ENCODE measurements at places on chromosomes 2 and 18.

- no peak for DNase-seq
Measured at GRCh38 chr2:153497938-153498629, 19.5 kb upstream of the RPRM start.

DNA sequence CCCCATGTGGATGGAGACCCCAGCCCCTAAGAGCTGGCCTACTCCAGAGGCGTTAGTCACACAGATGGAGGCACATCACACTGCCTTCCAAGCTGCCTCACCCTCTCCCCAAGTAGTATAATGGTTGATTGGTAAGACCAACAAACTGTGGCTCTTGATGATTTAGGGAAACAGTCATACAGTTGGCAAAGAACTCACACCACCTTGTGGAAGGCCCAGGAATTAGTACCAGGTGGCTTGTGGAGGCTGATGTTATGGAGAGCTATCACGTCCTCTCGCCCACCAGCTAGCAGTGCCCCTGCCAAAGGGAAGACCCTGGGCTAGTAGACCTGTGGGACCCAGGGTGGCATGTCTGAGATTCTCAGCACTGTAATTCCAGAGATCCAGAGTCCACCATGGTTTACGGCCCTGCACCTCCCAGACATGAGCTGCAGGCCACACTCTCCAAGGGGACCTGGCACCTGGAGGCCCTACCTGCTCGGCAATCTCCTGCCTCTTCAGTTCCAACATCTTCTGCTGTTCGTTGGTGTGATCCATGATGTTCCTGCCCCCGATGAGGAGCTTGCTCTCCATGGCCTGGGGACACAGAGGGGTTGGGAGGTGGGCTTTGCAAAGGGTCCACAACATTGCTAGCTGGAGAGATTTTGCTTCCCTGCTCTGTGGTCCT, 26.3 kb downstream of the KIF3C start:
- peak; percentile 20 for DNase-seq

- DNase-seq: no peak
Measured at GRCh38 chr2:225090746-225091145, 48.5 kb upstream of the DOCK10 start.

- DNase-seq: no peak
Measured at GRCh38 chr2:130385709-130386108, 29.9 kb downstream of the PTPN18 start.

GRCh38 chr2:26058390-26058789, 24.5 kb downstream of the RAB10 start:
- DNase-seq: no peak

GRCh38 chr2:179861416-179862067, at the start of gene ZNF385B:
TSS of gene ZNF385B (minus strand) at chr2:179861612.
- DNase-seq: peak; percentile 74

- no peak for DNase-seq
Measured at GRCh38 chr2:33090553-33091134, 143.9 kb downstream of the LTBP1 start.

DNA sequence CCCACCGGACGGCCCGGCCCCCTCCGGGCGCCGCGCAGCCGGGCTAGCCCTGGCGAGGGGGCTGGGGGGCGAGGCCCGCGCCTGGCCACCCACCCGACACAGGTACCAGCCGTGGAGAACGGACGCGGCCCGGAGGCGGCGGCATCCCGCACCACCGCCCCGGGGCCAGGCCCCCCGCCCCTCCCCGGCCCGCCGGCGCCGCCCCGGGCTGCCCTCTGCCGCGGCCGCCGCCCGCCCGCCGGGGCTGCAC, 405 bp downstream of the SOS1 start:
- no peak for DNase-seq

DNA sequence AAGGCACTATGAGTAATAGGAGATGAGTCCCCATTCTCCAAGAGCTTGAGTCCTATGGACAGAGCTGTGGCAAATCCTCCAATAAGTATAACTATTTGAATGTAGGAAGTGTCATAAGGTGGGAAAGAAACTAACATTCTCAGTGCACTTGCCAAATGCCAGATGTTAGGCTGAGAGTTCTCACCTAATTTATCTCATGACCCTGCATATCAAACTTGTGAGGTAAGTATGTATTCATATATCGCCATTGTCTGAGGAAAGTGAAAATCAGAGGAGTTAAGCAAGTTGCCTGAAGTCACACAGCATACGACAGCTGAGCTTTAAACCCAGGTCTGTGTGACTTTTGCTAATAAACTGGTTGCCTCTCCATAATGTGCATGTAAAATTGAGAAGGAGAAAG, 169.5 kb downstream of the TTC32 start:
- no peak for DNase-seq

DNA sequence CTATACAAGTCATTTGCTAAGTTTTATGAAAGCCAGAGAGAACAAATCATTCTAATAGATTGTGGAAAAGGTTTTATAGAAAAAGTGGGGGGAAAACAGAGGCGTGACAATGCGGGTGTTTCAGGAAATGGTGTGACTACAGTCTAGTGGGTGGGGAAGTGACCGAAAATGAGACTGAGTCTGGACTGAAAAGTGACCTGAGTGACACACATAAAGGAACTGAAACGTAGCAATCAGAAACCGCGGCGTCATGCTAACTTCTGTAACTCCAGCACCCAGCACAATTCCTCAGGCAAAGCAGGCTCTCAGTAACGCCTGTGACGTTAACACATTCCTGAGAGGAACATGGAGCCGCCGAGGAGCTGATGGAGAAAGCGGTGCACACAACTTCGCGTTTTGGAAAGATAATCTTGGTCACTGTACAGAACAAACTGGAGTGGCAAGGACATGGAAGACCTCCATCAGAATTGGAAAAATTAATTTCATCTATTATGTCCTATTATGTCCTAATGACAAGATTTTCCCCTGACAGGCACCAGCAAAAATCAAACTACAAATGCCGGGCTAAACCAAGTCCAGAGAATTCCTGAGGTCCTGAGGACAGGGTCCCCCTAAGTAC, 1.4 kb upstream of the CD226 start:
- peak; percentile 14 for DNase-seq

- no peak for DNase-seq
Measured at GRCh38 chr2:134412639-134412999, 158.7 kb downstream of the MGAT5 start.

- DNase-seq: peak; percentile 87
Measured at GRCh38 chr18:68623342-68623741, 91.6 kb downstream of the TMX3 start.

DNA sequence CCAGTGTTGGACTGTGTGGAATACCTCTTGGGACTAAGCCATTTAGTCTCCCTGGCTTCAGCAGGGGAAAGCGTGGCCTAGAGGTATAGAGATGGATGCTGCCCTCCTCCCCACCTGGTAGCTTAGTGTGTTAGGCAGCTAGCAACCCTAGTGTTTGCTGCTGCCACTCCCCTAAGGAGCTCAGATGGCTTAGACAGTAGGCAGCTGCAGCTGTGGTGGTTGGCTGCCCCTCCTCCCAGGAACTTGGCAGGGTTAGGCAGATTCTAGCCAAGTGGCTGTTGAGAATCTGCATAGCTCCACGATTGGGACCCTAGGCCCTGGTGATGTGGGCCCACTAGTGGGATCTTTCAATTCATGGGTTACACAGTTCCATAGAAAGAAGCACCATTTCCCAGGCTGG, 550.4 kb upstream of the CHAC2 start:
- DNase-seq: no peak

GRCh38 chr18:37429791-37430190, 135.8 kb downstream of the CELF4 start:
- peak; percentile 46 for DNase-seq

- no peak for DNase-seq
Measured at GRCh38 chr18:2641638-2642037, 13.9 kb upstream of the SMCHD1 start.

GRCh38 chr2:177897278-177897677, 175.3 kb downstream of the PDE11A start:
- DNase-seq: peak; percentile 19

- no peak for DNase-seq
Measured at GRCh38 chr2:103738108-103738507, 976.3 kb downstream of the TMEM182 start.

GRCh38 chr2:132734961-132735360, 65.0 kb upstream of the LYPD1 start:
- no peak for DNase-seq

GRCh38 chr2:195562570-195563566, 94.2 kb upstream of the SLC39A10 start:
- DNase-seq: peak; percentile 36

GRCh38 chr2:171788316-171788993, 101.2 kb downstream of the DYNC1I2 start:
- peak; percentile 47 for DNase-seq

GRCh38 chr2:234846599-234847363, 105.0 kb upstream of the SH3BP4 start:
- no peak for DNase-seq

- no peak for DNase-seq
Measured at GRCh38 chr2:76861708-76862107, 660.5 kb downstream of the LRRTM4 start.

DNA sequence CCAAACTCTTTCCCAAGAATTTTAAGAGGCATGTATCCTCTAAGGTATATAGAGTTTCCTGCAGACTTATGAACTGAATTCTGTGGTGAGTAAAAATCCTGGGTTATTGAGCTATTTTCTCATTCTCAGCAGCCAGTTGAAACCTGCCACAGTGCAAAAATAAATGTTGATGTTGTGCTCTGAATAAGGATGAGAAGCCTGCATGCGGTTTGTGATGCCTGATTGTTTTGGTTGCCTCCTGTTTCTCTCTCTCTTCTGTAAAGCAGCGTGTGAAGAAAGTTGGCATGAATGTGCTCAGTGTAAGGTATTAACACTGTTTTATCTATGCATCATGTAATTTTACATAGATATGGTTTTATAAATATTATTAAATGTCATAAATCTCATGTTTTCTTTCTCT, 452.6 kb downstream of the CDH2 start:
- DNase-seq: no peak

- DNase-seq: no peak
Measured at GRCh38 chr2:43841949-43842865, 3.4 kb downstream of the ABCG8 start.

- DNase-seq: no peak
Measured at GRCh38 chr2:158665536-158666302, 129.4 kb upstream of the DAPL1 start.

DNA sequence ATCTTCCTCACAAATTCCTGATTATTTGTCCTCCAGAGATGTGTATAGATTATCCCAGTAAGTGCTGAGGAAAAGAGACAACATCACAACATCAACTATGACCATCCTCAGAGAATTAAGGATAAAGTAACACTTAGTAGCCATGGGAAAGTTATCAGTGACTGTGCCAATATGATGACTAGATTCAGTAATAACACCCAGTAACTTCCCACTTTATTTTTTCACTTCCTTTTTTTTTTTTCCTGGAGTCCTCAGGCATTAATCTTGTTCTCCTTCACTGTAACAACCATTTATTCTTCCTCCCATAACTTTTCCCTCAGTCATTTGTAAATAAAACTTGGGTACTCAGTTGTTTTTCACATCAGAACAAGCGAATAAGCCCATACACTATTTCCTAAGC, 16.7 kb upstream of the PID1 start:
- DNase-seq: no peak

DNA sequence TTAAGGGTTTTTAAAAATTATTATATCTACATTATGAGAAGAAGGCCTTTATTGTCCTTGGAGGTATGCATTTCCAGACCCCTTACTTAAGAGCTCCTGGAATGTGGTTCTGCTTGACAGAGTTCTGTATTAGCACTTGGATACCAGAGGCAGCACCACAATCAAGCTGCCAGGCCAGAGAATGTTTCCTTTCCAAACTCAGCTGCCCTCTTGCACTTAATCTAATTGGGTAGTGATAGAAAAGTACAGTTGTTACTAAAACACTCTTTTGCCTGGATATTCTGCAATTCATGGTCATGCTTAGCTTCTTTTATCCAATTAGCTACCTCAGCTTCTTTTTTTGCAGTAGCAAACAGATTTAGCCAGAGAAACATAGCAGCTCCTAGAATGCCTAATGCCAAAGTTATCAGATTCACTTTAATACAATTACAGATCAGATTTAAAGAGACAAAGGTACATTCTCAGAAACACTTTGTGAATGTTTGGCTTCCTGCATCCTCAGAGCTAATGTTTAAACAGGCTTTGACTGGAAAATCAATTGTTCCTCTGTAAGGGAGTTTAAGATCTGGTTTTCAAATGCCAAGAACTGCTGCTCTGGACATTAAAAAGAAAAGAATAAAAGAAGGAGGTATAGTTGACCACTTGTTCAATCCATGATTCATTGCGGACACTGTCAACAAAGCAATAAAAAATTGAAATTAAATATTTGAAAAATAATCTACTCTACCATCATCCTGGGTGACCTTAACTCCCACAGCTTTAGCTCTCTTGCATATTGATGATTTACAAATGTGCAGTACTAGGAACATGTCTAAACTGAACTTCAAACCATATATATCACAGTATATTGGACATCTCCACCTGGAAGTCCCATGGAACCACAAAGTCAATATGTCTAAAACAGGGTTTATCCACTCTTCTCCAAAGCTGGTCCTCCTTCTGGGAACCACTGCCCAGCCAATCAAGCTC, 12.8 kb downstream of the NOSTRIN start:
- no peak for DNase-seq
